ENCODE measurements at places on chromosomes 3 and 15.

- DNase-seq: no peak
Observed at GRCh38 chr3:124522082-124522625, 208.1 kb upstream of the UMPS start.

- no peak for DNase-seq
Observed at GRCh38 chr3:133408366-133408765, 8.5 kb downstream of the BFSP2 start.

DNA sequence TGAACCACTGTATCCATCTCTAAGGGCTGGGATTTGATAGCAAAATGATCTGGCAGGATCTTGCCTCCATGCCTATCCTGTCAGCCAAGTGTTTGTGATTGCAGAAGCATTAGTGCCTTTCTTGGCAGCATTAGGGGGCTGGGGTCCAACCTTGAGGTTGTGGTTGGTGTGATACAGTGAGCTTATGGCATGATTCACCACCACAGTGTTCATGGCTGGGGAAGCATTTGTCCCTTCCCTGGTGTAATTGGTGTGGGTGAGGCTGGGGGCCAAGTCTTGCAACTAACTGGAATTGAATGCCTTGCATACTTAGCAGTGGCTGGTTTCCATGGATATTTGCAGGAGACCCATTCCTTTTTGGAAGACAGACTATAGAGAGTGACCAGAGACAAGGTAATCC is 271.0 kb upstream of the TBL1XR1 start:
- no peak for DNase-seq

DNA sequence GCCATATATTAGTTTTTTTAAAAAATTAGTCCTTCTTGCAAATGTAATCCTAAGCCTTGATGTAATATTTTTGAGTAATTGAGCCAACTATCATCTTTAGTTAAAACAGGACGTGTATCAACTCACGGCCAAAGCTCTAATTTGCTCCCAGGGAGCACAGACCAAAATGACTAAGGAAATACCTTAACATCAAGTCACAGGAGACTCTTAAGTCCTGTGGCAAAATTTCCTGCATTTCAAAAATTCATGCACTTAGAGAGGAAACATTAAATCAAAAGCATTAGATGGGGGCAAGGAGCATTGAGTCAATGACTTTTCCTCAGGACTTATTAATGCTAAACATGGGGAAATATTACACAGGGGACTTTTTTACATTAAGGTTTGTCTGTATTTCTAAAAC is 276.0 kb downstream of the MFSD1 start:
- no peak for DNase-seq

- no peak for DNase-seq
Observed at GRCh38 chr15:79193103-79193502, 89.4 kb upstream of the ANKRD34C start.

GRCh38 chr3:135853981-135854380 is 111.5 kb upstream of the PPP2R3A start:
- no peak for DNase-seq

All from AML-193 (cell line).